ENCODE measurements at places on chromosomes 4 and X. TPM values are rescaled to one million over a fixed set of nuclear protein-coding genes. Genes with fewer than 3 reads are reported as not detected.
A peak's percentile ranks its signal among the peaks of the same experiment; 100 is the strongest.

GRCh38 chrX:44344687-44345086, 1.2 kb upstream of the EFHC2 start:
- H3K36me3 ChIP-seq, result no peaks in the 10 kb centered on the region
- peak overlapping the region; percentile 90 for H3K4me3 ChIP-seq
- H3K27ac ChIP-seq, result peak overlapping the region; percentile 95
- peak; percentile 64 for DNase-seq
- no peaks in the 10 kb centered on the region for H3K27me3 ChIP-seq

DNA sequence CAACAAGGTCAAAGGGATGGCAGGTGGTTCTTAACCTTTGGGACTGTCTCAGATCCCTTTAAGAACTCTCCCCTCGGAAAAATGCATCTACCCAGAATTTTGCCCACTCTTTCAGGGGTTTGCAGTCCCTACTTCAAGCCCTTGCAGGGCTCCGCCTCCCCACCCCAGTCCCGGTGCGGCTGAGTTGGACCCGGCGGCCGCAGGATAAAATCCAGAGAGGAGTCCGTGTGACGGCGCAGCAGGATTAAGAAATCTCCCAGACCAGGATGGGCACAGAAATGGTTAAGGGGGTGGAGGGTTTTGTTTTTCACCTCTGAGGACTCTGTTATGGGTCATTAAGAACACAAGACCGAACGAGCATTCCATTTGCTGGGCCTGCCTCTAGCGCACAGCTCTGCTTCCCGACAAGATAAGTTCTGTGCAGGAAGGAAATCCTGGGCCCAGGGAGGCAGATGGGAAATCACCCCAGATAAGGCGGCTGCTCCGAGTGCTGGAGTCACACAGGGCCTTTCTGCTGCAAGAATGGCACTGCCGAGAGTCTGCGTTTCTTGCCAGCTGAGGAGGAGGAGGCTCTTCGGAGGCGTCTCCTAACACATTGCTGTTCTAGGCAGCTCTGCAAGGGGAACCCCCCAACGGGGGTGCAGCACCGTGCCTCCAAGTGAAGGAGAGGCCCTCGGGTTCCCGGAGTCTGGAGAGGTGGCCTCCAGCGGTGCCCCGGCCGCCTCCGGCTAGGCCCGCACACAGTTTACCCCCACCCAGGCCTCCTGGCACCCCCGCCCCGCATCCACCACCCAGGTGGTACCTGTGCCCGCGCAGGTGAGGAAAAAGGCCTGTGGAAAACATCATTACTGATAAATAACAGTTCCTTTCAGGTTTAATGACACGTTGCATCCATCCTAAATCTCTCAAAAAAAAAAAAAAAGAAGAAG, 277.6 kb downstream of the BCOR start:
- H3K36me3 ChIP-seq, result no peaks in the 10 kb centered on the region
- H3K4me3 ChIP-seq, result peak overlapping the region; percentile 68
- H3K27me3 ChIP-seq, result peaks cover 34% of the 10 kb centered on the region
- H3K27ac ChIP-seq, result no peak overlapping the region
- no peak for DNase-seq
- peaks cover 14% of the 10 kb centered on the region for H3K4me1 ChIP-seq

MAGEA2 gene
- not detected for total RNA-seq

OTUD6A gene
- total RNA-seq, result not detected

GRCh38 chrX:55754861-55755294, 37.3 kb downstream of the RRAGB start:
- no peaks in the 10 kb centered on the region for H3K4me1 ChIP-seq
- peaks cover 12% of the 10 kb centered on the region for H3K36me3 ChIP-seq
- H3K4me3 ChIP-seq, result no peak overlapping the region
- H3K27me3 ChIP-seq, result no peaks in the 10 kb centered on the region
- no peak for DNase-seq
- no peak overlapping the region for H3K27ac ChIP-seq

All from natural killer cell treated with Interleukin-12 subunit alpha and Interleukin-12 subunit beta and Interleukin-15 and Interleukin-18, amount 100 ng/mL, for 72 hours (primary cell).